ENCODE measurements at places on chromosomes 5 and 9.

GRCh38 chr5:158549311-158549710 is 550.4 kb downstream of the EBF1 start:
- DNase-seq = no peak

DNA sequence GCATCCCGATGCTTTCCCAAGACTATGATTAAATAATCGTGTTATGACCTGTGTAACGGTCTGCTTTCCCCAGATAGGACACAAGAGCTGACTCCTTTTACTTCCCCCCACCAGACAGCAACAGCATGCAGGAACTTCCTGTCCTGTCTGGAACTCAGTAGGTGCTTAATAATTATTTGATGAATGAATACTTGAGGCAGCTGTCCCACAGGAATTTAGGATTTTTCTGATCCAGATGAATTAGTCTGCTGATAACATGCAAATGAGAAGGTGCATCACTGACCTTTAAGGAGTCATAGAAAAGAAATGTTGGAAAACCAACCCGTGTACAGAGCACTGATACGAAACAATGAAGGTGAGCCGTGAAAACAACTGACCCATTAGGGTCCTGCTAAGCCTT is 12.2 kb downstream of the RNF130 start:
- no peak for DNase-seq

DNA sequence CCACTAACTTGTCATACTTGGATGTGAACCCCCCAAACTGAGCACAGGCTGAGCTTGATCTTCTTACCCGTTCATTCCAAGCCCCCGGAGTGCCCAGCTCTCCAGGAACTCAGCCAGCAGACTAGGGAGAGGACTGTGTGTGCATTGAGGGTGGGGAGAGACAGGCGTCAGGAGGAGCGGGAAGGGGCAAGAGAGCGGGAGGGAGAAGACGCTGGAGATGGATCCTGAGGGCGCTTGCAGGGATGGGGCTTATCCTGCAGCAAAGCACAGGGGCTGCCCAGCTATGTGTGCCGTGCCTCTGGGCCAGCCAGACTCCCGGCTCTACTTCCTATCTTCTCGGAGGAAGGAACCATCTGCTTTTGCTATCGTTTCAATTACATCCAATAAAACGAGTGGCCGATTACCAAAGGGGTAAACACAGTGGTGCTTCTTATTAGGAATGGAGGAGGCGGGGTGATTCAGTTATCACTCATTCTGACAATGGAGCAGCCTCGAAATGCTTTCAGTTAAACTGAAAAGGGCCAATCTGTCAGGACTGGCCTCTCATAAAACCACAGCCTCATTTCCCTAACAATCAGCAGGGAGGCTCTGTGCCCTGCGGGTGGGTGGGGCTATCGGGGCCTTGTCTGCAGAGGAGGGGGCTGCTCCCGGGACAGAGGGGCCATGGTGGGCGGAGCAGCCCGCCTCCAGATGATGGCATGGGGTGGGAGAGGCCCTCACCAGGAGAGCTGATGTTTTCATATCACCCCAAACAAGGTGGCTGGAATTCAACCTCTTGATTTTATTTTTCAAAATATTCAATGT is 168.2 kb downstream of the DAB2IP start:
- DNase-seq = no peak

GRCh38 chr9:96051423-96051822 is 175.9 kb downstream of the ERCC6L2 start:
- no peak for DNase-seq

GRCh38 chr5:172113036-172113435 is 75.0 kb downstream of the STK10 start:
- DNase-seq = no peak

DNA sequence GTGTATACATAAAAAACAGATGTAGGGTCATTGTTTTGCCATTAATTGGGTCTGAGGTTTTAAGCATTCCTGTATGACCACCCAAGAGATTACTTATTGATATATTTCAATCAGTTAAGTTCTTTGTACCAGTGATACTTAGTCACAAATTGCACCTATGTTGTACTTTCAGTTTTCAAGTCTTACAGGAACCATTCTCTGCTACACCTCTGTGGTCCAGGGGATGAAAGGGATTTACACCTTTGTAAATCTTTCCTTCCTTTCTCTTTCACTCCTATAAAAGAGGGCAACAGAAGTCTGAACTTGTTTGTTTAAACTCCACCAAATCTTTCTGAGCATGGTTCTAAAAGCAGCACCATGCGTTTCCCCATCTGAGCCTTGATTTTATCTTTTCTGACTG is 86.1 kb downstream of the DEPDC1B start:
- DNase-seq = no peak

GRCh38 chr9:104009826-104010225 is 84.3 kb upstream of the SMC2 start:
- no peak for DNase-seq

DNA sequence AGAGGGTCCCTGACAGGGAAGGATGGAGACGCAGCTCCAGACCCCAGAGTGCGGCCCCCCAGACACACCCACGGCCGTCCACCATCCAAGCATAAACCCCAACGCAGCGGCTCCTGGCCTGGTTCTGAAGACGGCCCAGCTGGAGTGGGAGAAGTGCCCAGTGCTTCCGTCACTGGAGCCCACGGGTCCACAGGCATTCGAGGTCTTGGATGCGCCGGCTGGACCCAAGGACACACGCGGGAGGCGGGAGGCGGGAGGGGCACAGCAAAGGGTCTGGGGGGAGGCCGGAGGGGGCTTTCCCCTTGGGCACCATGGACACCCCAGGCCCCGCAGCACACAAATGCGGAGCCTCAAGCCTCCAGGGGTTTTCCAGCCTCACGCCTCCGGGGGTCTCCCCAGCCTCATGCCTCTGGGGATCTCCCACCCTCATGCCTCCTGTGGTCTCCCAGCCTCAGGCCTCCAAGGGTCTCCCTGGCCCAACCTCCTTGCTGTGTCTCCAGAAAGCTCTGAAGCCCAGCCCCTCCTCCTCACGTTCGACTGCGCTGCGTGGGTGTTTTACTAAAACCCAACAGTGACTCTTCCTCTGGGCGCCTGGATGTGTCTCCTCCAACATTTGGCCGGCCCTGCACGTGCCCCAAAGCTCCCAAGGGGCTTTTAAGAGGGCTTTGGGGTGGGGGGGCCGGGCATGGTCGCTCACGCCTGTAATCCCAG is 15.2 kb downstream of the EXD3 start:
- no peak for DNase-seq

- no peak for DNase-seq
These were observed 254.2 kb downstream of the TRIM32 start for GRCh38 chr9:116941266-116941665.

DNA sequence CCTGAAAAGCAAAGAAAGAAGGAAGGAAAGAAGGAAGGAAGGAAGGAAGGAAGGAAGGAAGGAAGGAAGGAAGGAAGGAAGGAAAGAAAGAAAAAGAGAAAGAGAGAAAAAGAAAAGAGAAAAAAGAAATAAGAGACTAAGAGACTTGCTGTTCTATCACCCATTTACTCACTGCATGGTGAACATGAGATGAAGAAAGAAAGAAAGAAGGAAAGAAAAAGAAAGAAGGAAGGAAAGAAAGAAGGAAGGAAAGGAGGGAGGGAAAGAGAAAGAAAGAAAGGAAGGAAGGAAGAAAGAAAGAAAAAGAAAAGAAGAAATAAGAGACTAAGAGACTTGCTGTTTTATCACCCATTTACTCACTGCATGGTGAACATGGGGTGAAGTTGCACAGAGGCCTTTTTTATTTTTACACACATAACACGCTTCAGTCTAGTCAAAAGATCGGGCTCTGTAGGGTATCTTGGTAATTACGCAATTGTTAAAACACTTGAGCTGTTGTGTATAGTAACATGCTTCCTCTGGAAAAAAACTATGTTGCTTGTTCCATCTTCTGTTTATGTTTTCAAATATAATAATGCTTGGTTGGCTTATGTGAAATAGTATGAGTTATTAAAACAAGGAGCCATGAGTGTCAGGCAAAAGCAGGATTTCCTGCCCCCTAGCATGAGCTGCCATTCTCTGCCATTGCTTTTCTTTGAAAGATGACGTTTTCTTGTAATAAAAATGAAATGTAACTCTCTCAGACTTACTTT is 119.3 kb upstream of the ZNF608 start:
- no peak for DNase-seq

GRCh38 chr9:123335986-123336329 is 20.0 kb upstream of the CRB2 start:
- no peak for DNase-seq
